ENCODE measurements at places on chromosomes 1 and 21.

DNA sequence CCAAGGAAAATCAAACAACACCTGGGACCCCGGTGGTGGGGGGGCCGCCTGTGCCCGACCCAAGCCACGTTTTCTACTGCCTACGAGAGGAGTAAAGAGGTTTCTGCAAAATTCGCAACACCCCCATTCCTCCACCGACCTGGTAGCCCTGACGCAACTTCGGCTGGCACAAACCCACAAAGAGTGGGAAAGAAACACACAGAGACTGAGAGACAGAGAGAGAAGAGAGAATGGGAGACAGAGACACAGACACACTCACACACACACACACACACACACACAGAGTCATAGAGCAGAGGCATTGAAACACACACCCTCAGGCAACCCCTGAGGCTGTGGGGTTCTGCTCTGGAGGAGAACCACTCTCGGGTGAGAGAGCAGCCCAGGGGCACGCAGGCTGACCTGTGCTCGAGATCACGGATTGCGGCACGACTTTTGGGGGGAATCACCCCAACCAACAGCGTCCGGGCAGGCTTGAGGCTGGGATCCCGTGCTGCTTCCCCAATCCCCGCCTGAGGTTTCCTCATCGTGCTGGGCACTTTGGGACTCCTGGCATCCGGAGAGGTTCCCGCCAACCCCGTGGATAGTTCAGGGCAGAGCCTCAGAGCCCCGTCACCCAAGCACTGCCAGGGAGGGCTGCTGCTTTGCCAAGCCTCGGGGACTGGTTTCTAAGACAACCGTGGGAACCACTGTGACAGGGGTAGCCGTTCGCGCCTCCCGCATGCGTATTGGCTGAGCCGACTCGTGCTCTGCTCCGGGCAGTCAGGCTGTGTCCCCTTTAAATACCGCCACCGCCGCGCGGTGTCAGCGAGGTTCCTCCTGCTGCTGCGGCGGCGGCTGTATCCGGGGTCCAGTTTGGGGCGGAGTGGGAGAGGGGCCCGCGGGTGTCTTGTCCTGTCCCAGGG is 682.4 kb upstream of the TPTE start:
- DNase-seq, result no peak

DNA sequence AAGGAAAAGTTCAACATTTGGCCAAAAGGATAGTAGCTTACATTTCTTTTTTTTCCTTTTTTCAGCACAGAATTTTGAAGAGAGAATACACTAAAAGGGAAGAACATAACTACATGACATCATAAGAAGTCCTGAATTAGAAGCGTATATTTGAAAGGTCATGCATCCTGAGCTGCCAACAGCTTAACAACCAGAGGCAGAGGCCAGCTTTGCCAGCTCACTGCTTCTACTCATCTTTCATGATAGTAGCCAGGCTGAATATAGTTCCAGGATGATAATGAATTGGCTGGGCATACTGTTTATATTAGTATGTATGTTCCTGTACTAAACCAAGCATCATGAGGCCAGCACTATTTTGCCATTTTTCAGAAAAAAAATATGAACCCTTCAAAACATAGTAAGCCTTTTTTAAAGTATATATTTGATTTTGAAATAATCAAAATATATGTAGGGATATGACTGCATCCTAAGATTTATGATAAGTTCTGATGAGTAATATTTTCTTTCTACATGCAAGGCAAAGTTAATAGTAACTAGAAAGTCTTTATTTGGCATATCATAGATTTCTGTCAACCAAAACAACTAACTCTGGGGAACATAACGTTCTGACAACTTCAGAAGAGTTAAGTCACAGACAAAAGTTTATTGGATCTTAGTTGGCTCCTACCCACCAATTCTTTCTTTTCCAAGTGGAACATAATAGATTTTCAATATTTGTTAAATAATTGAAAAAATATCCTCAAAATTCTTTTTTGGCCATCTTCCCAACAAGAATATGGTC is 123.2 kb downstream of the DPYD start:
- no peak for DNase-seq

DNA sequence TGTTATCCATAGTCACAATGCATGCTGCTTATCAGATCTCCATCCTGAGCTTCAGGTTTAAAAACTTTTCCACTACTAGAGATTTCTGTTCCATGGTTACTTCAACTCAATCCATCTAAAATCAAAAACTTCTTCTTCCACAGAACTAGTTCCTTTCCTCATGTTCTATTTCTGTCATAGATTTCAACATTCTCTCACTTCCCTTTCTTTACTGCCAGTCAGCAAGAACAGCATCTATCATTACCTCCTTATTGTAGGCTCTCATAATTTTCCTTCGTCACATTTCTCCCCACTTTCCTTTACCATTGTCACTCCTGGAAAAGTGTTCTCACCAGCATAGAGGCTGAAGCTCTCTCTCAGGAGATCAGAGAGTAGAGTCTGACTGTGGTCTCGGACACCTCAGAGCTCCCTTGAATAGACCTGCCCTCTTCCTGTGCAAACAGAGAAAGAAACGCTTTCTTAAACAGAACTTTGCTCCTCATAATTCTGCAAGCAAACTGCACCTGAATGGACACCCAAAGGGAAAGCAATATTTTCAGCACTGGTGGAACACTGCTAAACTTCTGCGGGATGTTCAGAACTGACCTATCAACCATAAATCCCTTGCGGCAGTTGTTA is 48.7 kb upstream of the KIRREL1 start:
- no peak for DNase-seq

DNA sequence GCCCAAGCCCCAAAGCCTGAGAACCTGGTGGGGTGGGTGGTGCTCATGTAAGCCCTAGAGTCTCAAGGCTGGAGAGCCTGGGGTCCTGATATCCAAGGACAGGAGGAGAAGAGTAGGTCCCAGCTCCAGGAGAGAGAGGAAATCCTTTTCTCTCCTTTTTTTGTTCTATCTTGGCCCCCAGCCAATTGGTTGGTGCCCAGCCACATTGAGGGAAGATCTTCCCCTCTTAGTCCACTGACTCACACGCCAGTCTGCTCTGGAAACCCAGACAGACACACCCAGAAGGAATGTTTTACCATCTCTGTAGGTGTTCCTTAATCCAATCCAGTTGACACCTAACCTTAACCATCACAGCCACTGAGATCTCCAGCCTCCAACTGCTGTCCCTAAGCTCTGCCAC is 16.2 kb upstream of the LIN9 start:
- peak; percentile 54 for DNase-seq

- peak; percentile 31 for DNase-seq
Measured at GRCh38 chr1:24952413-24952841, 22.4 kb upstream of the RUNX3 start.

DNA sequence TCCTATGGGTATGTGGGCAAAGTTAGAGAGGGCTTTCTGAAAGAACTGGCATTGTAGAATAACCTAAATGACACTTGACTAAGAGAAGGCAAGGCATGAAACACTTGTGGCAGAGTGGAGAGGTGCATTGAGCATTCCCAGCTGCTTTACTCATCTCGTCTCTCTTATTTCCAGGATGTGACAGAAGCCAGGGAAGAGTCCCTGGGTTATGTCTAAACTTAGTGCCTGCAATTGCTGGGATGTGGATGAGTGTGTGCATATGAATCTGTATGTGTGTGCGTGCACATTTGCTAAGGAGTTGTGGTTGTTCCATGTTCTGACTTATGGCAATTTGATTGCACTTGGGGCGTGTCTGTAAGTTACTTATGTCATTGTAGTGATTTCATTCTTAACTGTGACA is 1326.5 kb upstream of the B3GALT2 start:
- no peak for DNase-seq

- no peak for DNase-seq
Measured at GRCh38 chr1:231241750-231242149, 738 bp downstream of the GNPAT start.

- DNase-seq, result peak; percentile 82
Measured at GRCh38 chr1:6601049-6601922, 1.4 kb downstream of the KLHL21 start.

GRCh38 chr1:226781937-226782609 is 43.0 kb upstream of the ITPKB start:
- DNase-seq, result no peak

DNA sequence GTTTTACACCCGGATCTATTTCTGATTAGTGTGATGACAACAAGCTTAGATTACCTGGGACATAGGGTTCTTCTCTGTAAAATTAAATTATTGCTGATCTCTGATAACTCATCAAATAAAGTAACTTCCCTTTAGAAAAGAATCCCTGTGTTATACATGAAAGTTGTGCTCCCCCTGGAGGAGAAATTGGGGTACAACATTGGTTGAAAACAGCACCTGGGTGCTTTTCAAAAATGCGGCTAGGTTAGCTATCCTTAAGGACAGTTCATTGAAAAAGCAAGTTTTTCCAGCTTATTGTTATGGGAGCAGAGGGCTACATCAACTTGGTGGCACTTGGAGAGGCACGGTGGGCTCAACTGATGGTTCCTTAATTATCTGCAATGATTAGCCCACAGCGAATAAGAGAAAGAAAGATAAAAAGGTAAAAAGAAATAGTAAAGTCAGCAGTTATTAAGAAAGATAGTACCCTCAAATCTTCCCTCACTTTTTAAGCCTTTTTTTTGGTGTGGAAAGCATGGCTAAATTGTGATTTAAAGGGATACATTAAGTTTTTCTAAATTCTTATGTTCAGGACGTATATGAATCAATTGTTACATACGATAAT is 97.8 kb downstream of the FMN2 start:
- peak; percentile 31 for DNase-seq

- no peak for DNase-seq
Measured at GRCh38 chr1:164622068-164622845, 63.3 kb downstream of the PBX1 start.

- no peak for DNase-seq
Measured at GRCh38 chr1:91777630-91778300, 108.2 kb downstream of the TGFBR3 start.

DNA sequence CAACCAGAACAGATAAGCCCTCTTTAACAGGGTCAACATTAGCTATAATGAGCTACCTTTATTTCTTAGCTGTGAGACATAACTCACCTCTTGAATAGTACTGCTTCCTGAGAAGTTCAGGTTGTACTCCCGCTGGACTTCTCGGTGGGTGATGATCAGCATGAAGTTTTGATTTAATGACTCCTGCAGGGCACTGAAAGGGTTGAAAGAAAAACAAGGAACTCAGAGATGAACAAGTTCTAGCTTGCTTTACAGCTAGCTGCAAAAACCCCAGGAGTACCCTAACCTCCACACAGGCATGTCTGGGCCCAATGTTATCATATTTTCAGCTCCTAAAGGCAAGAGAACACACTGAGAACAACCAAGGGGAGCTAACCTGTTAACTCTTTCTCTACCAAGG is 254.4 kb downstream of the FAF1 start:
- DNase-seq, result no peak

DNA sequence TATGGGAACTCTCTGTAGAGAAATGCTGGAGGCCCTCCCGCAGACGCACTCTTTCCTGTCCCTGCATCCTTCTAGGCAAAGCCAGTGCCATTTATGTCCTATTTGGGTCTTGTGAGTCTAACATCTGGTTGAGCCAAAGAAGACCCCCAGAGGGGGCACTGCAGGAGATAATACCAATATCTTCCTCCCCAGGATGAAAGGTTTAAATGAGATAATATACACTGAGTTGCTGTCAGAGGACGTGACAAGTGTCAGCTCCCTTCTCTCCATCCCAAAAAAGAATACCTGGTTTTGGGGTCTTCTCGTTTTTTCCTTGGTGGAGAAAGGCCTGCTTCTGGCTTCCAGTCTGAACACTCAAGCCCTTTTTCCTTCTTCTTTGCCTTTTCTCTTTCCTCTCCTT is 7.6 kb downstream of the TCEA3 start:
- DNase-seq, result no peak

DNA sequence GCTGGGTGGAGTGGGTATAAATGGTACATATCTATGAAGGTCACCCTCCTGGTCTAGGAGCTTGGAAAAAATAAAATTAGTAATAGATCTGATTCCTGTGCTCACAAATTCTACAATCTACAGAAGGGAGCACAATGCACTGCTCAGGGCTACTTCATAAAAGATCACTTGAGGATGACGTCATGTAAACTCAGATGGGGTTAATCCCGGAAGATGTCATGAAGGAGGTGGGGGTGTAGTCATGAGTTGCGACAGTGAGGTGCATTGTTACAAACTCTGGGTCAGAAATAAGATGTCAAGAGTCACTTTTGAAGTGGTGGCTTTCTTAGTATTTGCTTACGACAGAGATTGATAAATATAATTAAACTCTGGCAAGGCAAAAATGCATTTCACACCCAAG is 68.2 kb downstream of the LHX9 start:
- no peak for DNase-seq

DNA sequence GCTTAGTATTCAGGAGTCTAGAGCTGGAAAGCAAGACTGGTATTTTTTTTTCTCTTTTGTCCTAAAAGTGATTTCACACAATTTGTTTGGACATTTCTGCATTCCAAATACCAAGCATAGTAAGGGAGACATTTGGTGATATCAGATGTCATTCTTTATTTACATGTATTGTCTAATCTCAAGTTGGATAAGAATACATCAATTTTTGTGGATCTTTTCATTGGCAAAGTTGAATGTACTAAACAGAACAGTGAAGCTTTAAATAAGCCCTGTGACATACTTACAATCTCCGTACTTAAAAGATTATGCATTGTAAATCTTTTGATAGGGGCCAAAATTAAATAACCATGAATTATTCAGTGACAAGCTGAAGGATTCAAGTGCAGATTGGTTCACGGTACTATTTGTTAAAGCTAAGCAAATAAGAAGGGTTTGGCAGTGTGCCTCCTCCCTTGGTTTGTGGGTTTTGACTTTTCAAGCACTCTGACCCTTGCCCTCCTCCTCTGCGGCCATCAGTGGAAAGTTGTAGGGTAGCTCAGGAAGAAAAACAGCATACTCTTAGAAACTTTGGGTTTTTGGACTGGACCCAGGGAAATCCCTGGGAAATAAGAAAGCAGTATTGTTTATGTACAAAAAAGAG is 663.7 kb downstream of the ADGRL2 start:
- no peak for DNase-seq

DNA sequence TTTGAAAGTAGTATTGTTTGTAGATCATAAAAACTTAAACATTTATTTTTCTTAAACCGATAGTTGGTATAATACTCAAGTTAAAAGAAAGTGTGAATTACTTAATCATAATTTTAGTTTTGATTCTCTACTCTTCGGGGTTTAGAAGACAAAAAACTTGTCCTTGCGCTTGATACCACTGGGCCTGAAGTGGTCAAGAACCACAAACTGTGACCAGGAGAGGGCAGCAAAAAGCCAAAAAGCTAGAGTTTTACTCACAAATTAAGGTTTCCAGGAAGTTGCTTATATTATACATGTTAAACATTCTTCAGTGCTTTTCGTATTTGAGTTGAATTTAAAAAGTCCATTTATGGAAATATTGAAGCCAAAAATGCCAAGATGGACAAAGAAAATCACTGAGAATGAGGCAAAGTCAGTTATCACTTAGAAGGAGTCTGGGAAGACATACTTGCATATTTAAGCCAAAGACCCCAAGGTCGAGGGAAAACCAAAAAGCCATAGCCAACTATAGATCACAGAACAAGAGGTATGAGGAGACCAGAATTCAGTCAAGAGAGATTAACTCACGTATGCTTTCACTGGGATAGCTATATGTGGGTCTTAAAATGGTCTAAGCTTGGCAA is 34.2 kb downstream of the EFCAB7 start:
- DNase-seq, result peak; percentile 42

GRCh38 chr1:46053734-46054133 is 78.7 kb downstream of the PIK3R3 start:
- no peak for DNase-seq
